PC-9 (cell line): ENCODE measurements at places on chromosomes 6 and 20. TPM values are rescaled to one million over a fixed set of nuclear protein-coding genes. Genes with fewer than 3 reads are reported as not detected.

DNA sequence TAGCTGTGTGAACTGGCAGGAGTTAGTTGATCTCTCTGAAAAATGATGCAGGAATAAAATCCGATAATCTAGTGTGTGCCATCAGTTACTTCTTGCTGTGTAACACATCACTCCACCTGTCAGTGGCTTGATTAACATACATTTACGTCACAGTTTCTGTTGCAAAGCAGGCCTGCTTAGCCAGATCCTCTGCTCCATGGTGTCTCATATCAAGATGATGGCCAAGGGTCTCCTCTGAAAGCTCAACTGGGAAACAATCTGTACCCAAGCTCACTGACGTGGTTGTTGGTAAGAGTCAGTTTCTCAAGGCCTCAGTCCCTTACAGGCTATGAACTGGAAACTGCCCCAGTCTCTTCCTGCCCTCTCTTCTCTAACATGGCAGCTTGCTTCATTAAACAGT lies 51.8 kb downstream of the FOXA2 start:
- DNase-seq: no peak

DNA sequence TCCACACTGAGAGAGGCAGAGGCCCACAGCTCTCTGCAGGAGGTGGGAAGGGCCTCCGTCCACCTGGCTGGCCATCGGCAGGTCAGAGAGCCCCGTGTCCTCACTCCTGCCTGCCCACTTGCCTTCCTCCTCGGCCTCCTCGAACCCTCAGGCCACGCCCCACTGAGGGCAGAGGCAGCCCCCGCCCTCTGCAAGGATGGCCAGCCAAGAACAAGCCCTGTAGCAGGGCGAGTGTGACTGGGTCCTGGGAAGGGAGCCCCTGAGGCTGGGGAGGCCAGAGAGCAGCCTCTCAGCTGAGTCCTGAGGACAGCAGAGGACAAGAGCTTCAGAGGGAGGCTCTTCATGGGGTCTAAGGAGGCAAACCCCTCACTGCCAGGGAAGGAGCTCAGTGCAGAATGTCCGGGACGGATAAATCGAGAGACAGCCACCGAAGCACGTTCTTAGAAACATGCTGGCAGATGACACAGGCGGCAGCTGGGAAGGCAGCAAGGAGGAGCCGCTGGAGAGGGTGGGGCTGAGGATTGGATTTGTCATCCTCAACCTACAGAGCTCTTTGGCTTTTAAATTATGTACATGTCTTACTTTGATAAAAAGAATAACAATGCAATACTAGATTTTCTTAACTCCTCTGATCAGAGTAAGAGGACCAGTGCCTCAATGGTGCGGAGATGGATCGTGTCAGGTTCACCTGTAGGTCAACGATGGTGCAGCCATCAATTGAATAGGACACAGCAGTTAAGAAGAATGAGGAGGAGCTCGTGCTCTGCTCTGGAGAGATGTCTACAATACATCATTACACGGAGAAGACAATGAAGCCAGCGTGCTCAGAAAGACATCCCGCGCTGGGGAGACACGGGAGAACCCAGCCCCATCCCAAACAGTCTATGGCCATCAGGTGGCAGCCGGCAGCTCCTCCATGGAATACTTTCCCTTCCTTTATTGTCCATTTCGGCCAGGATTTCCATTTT lies 53.0 kb downstream of the GNAS-AS1 start:
- DNase-seq: no peak

- no peak for DNase-seq
These were observed 73.6 kb downstream of the NCR2 start for GRCh38 chr6:41408982-41409381.

DNA sequence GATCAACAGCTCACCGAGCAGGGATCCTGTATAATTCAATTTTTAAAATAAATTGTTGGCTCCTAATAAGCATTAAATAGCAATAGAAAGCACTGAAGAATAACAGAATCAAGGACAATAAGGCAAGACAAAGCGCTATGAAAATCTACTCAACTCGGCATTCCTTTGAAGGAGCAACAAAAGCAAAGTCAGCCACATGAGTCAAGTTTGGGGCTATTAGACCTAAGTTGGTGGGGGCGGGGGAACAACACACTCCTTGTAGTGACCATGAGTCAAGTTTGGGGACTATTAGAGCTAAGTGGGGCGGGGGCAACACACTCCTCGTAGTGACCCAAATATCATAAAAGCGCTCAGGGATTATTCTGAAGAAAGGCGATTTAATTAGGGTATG lies 120.0 kb downstream of the FOXC1 start:
- no peak for DNase-seq

GRCh38 chr6:101779051-101779844 lies 385.7 kb downstream of the GRIK2 start:
- DNase-seq: no peak

- DNase-seq: no peak
These were observed 110.5 kb downstream of the IRF4 start for GRCh38 chr6:501891-502601.

DNA sequence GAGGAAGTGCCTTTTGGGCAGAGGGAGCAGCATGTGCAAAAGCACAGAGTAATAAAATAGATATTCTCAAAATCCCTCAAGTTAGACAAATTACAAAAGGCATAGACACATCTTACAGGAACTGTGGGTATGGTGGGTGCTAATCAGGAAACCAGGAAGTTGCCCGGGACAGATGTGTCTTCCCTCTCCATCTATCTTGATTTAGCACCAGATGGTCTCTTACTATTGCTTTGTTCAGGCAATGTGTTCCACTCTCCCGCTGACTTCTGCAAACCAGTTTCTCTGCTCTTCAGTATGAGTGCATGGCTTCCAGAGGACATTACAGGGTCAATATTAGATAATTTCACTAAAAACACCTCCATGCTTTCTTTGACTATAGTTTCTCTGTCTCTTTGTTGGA lies 13.2 kb downstream of the CITED2 start:
- no peak for DNase-seq

DNA sequence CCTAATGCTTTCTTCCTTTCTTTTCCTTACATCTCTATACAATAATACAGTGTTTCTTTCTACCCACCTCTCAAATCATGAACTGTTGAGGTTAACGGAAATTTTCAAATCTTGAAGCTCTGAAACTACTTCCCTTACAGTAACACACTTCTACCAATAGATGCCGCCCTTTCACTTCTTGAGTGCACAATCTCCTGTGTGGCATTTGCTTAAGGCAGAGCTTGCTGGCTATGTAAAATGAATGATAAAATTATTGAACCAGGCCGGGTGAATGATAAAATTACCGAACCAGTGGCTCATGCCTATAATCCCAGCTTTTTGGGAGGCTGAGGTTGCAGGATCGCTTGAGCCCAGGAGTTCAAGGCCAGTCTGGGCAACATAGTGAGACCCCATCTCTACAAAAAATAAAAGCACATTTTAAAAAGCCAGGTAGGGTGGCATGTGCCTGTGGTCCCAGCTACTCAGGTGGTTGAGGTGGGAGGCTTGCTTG lies 56.8 kb downstream of the KCNS1 start:
- peak; percentile 77 for DNase-seq

GRCh38 chr6:138030872-138031271 lies 76.3 kb downstream of the PERP start:
- no peak for DNase-seq

GRCh38 chr6:107634324-107635056 lies 144.6 kb downstream of the SOBP start:
- peak; percentile 2 for DNase-seq

DNA sequence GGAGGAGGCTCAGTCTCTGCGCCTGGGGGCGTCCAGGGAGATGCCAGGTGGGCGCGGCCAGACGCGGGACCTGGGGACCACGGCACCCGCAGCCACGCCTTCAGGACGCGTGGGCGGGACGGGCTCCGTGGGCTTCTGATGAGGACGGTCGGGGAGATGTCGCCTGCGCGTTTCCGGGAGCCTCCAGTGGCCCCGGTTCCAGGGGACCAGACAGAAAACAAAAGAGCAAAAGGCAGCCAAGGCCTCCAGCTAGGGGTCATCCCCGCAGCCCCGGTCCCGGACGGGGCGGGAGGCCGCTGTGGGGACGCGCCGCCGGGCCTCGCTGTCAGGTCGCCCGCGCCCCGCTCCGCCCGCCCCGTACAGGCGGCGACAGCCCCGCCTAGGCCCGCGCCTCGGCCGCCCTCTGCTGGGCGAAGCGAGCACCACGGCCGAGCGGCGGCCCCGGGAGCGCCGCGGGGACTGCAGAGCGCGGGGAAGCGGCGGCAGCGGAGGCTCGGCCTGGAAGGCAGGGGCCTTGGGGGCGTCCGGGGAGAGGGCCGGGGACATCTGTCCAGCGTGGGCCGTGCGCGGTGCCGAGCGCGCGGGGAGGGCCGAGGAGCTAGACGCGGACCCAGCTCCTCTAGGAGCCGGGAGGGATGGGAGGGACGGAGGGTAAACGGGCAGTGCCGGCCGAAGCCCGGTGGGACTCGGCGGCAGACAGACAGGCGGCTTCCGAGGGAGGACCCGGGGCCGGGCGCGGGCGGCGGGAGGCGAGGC lies 48.7 kb downstream of the TMEM242 start:
- no peak for DNase-seq

DNA sequence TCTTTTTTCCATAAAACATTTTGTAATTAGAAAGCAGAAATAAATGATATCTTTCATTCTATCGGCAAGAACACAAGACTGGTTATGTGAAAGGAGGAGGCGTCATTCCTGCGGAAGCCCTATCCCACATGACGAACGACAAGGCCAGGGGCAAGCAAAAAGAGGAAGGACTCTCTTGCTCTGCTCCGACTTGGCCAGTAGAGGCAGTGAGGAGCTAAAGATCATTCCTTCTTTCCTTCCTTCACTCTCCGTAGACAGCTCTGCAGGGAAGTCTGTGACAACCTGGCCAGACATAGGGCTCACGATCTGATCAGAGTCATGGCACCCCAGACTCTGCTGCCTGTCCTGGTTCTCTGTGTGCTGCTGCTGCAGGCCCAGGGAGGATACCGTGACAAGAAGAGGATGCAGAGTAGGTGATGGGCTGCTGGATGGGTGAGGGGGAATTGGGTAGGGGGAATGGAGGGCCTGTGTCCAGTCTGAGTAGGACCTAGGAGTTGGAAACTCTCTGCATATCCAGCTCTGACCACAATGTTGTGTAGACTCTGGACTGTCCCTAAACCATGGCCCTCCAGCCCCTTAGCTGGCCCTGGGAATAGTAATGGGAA lies at the start of gene WFDC10A:
Gene WFDC10A (plus strand): TSS at position 244 of the 605 bp plus-strand sequence. CDS start 75 bp downstream, at position 319.
- peak; percentile 50 for DNase-seq

DNA sequence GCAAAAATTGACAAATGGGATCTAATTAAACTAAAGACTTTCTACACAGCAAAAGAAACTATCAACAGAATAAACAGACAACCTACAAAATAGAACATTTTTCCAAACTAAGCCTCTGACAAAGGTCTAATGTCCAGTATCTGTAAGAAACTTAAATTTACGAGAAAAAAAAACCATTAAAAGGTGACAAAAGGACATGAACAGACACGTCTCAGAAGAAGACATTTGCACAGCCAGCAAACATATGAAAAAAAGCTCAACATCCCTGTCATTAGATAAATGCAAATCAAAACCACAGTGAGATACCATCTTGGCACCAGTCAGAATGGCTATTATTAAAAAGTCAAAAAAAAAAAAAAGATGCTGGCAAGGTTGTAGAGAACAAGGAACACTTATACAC lies 70.6 kb upstream of the GRIK2 start:
- no peak for DNase-seq

GRCh38 chr6:32940656-32941213 lies at the start of gene HLA-DMB:
Gene HLA-DMB (minus strand): TSS chr6:32941028. CDS start chr6:32940807, 221 bp downstream.
- DNase-seq: peak; percentile 45

GRCh38 chr20:40774252-40774651 lies 85.2 kb upstream of the MAFB start:
- DNase-seq: no peak

DNA sequence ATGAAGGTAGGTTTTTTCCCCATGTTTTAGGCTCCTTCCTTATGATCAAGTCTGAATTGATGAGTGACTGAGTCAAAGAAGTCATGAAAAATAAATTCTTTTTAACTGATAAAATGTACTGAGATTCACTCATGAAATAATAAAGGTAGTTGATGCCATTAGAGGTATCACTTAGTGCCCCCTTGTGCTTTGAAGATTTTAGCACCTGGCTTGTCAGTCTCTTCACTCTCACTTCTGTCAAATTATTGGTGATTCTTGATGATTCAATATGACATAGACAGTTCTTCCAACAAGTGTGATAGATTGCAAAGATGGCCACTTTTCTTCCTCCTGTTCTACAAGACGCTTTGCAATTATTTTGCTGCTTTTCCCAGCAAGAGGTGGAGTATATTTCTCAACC lies 4.2 kb upstream of the DLK2 start:
- DNase-seq: no peak

DNA sequence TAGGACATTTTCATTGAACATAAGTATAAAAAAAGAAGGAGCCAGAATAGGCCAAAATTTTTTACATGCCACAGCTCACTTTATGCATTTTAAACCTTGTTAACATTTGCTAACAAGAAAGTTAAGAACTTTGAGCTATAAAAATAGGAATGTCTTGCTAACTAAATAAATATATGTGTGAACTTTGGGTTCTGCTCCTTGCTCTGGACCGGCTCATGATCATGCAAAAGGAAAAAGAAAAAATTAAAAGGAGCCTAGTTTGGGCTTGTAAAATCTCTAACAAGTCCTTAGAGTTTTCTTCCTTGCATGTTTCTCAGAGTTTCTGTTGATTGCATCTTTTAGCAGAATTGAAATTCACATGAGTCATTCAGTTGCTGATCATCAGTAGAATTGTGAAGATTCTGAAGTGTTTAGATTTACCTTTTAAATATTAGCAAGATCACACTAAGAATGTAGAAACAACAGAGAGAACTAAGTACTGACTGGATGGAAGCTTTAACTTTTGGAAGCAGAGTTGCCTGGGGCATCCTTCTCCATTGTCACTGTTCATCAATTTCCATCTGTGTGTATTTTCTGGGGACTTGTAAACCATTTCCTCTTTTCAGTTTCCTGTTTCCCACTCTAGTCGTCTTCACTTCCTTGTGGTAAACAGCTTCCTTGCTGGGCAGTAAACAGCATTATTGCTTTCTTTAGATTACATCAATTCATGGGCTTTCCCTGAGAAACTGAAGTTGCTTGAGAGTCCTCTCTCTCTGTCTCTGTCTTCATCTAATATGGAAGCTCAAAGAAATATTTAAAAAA lies 458.4 kb upstream of the BTBD3 start:
- no peak for DNase-seq

Gene DDRGK1
- total RNA-seq: 70.4 and 87.6 TPM in 2 replicates

Gene SLC2A4RG
- total RNA-seq: 167 and 233 TPM in 2 replicates

Gene ENPP4
- total RNA-seq: 6.2 and 7.1 TPM in 2 replicates

Gene TRERF1
- 12.3 and 14.5 TPM in 2 replicates for total RNA-seq

Gene IRF4
- not detected in 2 replicates for total RNA-seq

Gene ARMC2
- 7.9 and 15.5 TPM in 2 replicates for total RNA-seq

Gene CAGE1
- 0.13 TPM in 2 replicates for total RNA-seq
